ENCODE measurements at places on chromosomes 2 and 18.

DNA sequence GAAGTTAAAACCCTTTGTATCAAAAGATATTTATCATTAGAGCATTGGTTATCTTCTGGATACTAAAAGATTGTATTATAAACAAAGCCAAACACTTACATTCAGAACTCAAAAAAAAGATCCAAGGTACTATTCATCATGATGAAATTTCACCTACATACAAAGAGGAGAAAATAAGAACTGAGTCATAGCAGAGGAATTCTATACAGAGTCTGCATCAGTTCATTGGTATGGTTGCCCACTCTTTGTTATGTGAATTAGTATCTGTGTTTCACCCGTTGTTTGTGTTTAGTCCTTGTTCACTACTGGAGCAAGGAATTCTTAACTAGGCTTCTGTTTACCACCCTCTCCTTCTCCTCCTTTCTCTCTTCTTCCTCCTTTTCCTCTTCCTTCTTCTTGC, 157.9 kb downstream of the LNPK start:
- no peak for DNase-seq

GRCh38 chr2:36625304-36625703, 27.3 kb upstream of the FEZ2 start:
- no peak for DNase-seq

DNA sequence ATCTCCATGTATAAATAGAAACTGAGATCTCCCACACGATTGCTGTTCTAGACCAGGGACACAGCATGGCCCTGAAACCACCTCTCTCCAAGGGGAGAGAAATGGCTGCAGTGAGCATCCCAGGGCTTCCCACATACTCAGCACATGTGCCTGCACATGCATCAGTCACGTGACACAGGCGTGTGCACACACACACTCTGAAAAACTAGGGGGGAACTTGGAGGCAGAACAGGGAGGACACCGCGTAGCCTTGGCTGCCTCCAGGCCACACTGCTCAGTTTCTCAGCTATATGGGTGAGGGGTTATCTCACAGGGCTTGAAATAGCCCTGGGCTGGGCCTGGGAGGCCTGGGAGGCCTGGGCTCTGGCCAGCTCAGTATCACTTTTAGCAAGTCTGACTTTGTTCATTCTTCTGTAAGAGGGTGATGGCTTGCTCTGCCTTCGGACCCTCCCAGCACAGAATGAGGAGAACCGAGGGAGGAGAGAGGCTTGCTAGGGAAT, 66.9 kb downstream of the EMX1 start:
- no peak for DNase-seq

GRCh38 chr2:219436491-219436890, 1.8 kb downstream of the SPEG start:
- DNase-seq: no peak

DNA sequence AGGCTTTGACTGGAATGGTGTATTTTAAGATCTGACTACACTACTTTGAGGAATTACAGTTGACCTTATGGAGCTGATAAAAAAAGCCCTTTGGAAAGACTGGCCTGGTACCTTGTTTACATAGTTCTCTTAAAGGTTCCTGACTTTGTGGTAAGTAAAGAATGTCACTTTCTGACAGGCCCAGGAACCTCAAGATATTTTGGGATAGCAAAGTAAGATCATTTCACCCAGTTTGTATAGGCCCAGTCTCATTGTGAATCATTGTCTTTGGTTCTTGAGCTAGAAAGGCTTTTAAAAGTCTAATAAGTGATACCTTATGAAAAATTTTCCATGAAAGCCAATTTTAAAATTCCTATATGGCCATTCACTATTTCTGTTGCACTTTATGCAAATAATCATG, 316.3 kb upstream of the LRRTM4 start:
- no peak for DNase-seq

DNA sequence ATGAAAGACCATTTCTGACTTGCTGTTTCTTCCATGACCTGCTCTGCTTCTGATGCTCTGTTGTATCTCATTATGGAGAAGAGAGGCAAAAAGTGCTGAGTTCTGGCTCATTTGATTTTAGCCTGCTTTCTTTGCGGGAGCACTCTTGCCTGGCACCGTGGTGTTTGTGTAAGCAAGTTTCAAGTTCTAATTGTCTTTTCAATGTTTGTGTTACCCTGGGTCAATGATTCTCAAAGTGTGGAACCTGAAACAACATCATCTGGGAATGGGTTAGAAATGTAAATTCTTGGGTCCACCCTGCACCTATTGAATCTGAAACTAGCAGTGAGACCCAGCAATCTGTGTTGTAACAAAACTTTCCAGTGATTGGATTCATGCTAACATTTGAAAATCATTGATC, 85.5 kb upstream of the STON1 start:
- no peak for DNase-seq

DNA sequence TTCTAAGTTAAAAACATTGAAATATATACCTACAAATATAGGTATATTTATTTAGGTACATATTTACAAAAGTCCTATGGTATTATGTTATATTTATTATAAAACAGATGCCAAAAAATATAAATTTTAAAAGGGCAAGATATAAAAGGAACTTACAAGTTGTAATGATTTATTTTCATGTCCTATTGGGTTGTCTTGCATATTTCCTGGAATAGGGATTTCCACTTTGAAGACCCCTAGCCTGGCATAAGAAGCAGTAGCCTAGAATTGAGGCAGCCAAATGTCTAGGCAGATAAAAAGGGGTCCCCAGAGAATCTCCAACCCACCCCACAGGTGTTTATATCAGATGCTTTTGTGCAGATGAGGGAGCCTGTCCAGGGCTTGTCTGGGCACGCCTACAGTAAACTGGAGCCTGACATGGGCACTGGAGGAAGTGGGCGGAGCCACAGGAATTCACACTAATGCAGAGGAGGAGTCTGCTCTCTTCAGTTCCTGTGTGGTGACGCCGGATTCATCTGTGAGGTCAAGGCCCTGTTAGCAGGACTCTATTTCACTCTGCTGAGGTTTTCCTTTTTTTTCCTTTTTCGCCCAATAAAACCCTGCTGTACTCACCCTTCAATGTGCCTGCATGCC, 1088.9 kb upstream of the PIK3C3 start:
- DNase-seq: no peak

DNA sequence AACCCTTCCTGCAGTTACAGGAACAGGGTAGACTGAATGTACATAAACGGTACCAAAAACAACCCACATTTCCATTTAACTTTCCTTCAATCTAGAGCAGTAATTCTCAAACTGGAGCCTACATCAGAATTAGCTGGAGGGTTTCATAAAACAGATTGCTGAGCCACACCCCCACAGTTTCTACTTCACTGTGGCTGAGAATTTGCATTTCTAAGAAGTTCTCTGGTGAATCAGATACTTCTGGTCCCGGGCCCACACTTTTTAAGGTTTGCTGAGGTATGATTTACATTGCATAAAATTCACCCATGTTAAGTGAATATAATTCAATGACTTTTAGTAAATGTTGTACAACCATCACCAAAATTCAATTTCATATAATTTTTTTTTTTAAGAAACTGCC, 113.7 kb downstream of the SRBD1 start:
- DNase-seq: no peak

DNA sequence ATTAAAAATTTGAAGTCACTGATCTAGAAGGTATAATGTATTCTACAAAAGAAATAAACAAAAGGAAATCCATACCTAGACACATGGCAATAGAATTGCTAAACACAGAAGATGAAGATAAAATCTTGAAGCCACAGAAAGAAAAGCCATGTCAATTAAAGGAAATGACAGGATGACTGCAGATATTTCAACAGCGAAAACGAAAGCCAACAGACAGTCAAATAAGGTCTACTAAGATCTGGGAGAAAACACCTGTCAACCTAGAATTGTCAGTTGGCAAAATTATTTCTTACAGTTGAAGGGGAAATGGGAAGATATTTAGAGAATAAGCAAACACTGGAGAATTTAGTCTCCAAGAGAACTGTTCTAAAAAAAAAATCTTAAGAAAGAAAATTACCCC, 39.2 kb downstream of the NETO1 start:
- DNase-seq: no peak

DNA sequence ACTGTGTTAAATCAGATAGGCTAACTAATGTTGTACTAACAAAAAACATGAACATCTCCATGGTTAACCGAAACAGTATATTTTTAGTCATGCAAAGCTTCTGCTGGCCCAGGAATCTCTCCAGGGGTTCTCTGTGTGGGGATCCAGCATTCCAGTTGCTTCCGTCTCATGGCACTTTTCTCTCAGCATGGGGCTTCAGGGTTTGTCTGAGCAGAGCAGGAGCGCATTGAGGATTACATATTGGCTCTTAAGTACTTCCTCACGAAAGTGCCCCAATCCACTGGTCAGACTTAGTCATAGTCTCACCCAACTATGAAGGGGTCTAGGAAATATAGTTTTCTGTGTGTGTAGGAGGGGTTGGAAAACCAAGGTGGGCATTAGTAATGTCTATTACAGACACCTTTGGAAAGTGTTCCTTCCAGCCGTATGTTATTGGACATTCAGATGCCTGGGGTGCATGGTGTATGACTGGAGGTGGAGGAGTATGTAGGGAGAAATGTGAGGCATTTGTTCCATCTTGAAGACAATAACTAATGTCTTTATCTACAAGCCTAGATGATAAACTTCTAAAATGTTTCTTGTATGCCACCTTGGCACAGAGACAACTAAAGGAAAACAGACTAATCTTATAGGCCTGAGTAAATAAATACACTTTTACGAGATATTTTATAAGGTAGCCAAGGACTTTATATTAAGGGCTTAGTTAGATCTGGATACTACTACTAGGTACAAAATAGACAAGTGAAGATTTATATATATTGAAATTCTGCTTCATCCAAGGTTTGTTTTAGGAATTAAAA, 123.8 kb upstream of the ZEB2 start:
- DNase-seq: no peak

- no peak for DNase-seq
Observed at GRCh38 chr18:71784777-71785176, 759.4 kb downstream of the CBLN2 start.

DNA sequence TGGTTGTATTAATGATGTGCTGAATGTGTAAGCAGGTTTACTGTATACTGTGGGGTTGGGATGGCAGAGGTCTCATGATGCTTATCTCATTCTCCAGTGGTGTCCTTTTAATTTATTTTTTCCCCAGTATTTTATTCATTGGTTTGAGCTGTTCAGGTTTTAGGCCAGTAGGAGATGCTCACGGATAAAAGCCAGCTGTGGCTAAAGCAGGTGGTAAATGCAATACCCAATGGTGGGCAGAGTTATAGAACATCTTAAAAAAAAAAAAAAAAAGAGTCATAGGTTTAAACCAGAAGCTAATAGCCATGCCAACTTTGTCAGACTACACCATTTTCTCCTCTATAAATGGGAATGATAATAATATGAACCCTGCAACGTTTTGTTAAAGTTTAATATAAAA, 57.8 kb upstream of the NEUROD1 start:
- DNase-seq: no peak

DNA sequence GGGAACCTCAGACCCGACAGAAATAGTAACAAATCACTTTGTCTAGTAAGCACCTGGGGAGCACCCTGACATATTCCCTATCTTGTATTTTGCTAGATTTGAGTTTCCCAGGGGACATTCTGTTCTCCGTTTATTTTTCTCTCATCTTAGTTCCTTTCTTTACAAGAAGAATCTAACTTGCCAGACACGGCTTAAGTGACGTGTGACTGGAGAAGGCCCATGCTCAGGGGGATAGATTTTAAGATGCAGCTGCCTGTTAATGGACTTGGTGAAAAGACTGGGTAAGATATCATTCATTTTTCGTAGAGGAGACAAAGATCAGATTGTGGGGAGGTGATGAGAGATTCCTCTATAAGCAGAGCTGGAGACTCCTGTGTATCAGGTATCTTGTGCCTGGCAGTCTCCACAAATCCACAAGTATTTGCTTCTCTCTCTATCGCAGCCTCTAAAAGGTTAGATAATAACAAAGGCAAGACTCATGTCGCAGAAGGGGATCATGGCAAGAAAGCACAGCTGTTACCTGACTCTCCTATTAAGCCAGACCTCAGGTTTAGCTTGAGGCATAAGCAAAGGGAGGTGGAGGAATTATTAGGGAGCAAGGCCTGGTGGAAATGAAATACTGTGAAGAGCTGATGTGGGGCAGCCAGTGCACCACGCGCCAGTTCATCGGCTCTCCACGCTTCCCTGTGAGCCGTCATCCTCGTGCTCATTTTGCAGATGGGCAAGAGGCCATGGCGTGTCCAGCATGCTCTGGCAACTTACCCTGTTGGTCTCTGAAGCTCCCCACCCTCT, 347.2 kb upstream of the TNP1 start:
- DNase-seq: no peak

- DNase-seq: no peak
Observed at GRCh38 chr2:26274058-26274613, 29.4 kb downstream of the HADHB start.

DNA sequence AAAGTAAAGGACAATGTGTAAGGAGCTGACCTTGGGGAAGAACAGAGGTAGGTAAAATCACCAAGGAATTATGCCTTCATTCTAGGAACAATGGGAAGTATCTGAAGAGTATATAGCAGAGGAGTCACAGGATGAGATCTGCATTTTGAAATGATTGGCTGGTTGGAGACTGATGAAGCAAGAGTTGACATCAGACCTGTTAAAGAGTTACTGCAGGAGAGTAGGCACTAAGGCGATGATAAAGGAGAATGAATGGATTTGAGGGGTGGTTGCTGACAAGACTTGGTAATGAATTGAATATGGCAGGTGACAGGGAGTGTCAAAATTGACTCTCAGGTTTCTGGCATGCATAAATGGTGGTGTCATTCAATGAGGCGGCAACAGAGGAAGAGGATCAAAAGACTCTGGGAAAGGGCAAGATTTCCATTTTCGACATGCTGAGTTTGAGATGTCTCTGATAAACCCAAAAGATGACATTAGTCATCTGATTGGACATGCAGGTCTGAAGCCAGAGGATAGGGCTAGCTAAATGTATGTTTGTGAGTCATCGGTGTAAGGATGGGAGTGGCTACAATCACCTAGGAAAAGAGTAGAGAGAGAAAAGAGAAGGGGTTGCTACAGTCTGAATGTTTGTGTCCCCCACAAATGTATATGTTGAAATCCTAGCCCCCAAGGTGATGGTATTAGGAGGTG, 236.5 kb downstream of the DYM start:
- no peak for DNase-seq

DNA sequence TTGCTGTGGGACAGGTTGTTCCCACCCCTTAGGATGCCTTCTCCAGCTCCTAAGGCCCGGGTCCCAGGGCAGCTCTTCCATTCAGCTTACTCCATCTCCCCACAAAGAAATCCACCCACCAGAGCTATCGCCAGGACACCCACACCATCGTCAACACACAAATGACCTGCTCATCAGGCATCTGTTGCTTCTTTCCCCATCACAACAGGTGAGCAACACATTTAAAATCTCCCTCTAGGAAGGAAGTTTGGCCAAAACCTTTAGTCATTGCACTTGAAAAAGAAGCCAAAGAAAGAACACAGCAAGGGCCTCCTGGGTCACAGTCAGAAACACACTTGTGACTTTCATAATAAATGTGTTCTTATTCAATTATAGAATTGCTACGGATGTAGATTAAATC, 289.0 kb downstream of the PIEZO2 start:
- no peak for DNase-seq

DNA sequence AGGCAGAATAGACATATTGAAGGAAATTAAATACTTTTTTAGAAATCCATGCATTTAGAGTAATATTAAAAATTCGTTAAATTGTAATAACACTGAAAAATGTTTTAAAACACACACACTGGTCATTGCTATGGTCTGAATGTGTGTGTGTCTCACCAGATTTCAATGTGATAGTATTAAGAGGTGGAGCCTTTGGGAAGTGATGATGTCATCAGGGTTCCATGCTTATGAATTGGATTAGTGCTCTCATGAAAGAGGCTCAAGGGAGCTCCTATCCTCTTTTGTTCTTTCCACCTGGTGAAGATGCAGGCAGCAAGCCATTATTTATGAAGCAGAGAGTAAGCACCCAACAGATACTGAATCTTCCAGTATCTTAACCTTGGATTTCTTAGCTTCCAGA, 441.8 kb downstream of the CDH2 start:
- no peak for DNase-seq
